Stimulated activated CD8-positive, alpha-beta memory T cell treated with anti-CD3 and anti-CD28 coated beads, Interleukin-2, amount 100 ng/mL, for 48 hours (primary cell): ENCODE measurements at places on chromosomes 5 and 9.

DNA sequence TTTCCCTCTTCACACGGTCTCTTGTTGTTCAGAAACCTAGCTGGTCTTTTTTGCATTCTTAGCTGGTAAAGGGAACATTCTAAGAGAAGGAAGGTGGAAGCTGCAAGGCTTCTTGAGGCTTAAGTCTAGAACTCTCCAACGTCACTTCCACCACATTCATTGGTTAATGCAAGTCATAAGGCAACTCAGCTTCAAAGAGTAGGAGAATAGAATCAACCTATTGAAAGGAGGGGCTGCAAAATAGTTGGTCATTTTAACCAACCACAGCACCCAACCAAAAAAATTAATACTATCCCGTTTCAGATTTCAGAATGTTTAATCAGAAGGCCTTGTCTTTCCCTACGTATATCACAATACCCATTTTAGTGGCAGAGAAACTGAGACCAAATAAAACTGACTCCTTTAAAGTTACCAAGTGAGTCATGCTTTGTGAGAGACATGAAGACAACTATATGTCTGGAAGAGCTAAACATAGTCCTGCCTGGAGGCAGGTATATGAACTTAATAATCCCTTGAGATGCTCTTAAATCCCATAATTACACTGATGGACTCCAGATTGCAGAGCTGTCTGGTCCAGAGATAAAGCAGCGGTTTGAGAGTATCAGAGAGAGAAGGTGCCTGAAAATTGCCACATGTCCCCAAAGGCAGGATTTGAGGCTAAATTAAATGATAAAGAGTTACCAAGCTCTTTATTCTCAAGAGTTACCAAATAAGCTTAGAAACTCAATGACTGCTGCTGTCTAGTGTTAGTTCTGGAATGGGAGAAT, 14.4 kb downstream of the DOCK8 start:
- DNase-seq, result no peak

DNA sequence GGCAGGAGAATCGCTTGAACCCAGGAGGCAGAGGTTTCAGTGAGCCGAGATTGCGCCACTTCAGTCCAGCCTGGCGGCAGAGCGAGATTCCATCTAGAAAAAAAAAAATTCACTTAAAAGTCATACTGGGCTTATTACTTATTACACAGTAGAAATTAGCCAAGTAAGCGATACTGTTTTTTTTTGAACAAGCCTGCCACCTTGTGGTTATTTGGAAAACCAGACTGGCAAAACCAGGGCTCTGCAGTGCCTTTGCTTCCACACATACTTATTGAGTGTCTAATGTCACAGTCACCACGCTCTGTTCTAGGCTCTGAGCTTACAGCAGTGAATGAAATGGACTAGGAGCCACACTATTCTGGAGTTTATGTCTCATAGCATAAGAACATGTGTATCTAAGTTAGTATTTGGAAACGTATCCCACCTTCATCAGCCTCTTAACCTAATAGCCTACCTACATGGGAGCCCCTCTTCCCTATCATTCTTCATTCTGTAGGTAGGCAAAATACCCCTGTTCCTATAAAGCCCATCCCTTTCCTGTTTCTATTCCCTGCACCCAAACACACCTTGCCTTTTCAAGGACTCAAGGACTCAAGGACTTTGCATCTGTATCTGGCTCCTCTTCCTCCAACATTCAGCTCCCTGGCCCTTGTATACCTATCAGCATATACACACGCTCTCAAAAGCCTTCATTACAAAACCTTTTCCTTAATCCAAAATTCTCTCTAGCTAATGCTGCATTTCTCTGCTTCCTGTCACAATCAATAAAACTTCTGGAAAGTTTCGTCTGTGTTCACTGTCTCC, 13.9 kb upstream of the BASP1 start:
- DNase-seq, result no peak

- DNase-seq, result no peak
Observed at GRCh38 chr9:90441814-90442213, 200.8 kb downstream of the DIRAS2 start.

GRCh38 chr9:82722051-82722450, 340.9 kb downstream of the RASEF start:
- no peak for DNase-seq

DNA sequence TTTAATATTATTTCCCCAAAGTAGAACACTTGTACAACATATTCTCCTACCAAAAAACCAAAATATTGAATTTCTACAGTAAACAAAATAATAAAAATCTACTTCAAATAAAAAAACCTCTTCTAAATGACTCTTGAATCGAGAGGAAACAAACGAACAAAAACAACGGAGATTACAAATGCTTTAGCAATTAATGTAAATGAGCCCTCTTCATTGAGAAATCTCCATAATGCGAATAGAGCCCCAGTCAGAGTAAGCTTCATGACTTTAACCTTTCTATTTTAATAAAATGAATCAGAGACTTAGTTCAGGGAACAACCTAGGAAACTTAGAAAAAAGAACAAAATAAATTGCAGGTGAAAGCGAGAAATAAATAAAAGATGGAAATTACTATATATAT, 129.3 kb upstream of the SEMA6A start:
- no peak for DNase-seq

- DNase-seq, result no peak
Observed at GRCh38 chr5:17249029-17249634, 31.7 kb downstream of the BASP1 start.

GRCh38 chr5:96014395-96014794, 52.7 kb upstream of the ELL2 start:
- DNase-seq, result no peak

- no peak for DNase-seq
Observed at GRCh38 chr9:124210697-124211096, 47.1 kb upstream of the NEK6 start.

DNA sequence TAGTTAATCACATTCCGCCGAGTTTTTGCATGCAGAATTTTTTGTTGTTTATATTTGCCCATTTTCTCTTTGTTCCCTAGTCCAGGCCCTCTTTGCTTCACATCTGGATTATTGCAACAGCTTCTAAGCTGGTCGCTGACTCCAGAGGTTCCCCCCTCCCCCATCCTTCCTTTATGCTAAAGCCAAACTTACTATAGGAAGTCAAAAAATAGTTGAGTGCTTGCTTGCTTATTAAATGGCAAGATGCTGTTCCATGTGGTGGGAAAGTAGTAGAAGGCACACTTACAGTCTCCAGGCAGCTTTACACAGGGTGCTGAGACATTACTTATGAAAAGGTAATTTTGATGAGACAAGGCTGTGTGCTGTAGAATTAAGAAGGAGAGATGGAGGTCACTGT, 1.3 kb downstream of the ZBTB34 start:
- DNase-seq, result no peak

DNA sequence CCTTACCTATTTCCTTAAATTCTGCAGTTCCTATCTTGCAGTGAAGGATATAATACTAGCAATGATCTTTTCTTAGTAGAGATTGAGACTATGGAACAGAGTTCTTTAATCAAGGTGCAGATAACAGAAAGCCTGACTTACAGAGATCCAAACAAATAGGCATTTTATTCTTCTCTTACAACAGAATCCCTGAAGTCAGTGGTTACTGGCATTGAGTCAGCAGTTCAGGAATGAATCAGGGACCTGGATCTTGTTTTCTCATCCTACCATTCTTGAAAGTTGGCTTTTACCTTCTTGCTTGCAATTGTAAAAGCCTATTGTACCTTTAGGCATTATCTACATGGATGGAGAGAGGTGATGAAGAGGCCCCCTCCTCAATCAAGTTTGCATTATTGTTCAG, 47.5 kb upstream of the TLE4 start:
- DNase-seq, result no peak

DNA sequence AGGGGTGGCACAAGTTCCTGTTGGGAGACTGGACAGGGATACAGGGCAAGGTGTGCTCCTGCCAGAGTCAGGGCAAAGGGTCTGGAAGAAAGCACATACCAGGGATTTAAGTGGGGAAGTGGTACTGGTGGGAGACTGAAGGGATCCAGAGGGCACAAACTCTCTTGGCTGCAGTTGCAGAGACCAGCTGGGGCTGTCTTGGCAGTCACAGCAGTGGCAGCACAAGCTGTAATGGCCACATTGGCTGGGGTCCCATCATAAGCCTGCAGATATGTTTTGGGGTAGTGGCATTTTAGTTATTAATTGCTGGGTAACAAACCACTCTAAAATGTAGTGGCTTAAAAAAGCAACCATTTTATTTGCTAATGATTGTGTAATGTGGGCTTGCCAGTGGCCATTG, 492.2 kb downstream of the ENC1 start:
- no peak for DNase-seq

DNA sequence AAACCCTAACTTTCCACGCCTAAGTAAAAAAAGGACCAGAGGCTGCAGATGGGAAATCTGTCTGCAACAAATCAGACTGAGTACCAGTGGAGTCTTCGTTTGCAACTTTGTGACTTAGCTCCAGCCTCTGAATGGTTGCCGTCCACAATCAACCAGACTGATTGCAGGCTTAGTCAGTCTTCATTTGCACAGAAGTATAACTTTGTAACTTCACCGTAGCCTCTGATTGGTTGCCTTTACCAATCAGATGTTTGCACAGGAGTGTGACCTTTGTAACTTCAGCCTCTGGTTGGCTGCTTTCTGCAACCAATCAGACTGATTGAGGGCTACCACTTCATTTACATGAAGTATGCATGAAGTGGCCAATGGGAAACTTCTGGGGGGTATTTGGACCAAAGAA, 53.7 kb downstream of the TGFBR1 start:
- DNase-seq, result no peak

DNA sequence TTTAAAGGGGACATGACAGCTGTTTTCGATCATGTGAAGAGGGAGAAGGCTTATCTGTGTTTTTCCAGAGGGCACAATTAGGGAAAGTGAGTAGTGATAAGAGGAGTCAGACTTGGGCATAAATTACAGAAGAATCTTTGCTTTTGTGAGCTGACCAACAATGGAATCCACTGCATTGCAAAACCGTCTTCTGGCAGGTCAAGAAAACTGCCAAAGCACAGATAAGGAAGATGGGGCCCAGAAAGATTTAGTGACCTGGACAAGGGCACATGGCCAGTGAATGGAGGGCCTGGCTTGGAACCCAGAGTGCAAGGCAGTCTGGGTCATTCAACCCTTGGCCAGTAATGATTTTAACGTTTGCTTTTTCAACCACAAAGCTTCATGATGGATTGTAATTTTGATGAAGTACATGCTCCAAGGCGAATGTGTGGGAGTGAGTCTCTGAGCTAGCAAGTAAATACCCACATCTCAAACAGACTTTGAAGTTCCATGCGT, 153.2 kb upstream of the MAST4 start:
- DNase-seq, result no peak

- peak; percentile 65 for DNase-seq
Observed at GRCh38 chr9:77011973-77012821, 7.3 kb upstream of the FOXB2 start.

DNA sequence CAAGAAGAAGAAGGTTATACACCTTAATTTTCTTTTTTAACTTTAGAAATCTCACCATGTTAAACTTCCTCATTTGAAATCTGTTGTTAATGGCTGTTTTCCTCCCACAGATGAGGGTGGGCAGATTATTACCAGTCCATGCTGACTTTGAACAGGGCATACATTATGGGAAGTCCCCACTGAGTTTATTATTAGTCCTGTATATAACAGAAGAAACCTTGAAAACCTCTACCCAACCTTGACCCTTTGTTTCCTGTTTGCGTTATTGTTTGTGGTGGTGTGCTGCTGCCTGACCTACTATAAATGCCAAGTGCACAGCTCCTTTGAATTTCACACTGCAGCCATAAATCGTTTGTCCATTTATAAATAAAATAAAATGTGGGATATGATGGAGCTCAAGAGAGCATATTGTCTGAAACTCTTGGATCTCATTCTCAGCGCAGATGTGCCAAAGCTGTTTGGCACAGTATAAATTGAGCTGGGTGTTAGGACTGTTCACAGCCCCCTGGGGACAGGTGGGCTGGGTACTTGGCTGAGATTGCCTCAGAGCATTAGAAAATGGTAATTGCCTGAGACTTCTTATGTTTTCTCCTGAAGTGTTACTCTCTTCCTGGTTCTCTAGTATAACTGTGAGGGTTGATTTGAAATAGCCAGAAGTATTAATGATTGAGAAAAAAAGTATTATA, 139.6 kb downstream of the SPATA31D1 start:
- DNase-seq, result no peak

- peak; percentile 47 for DNase-seq
Observed at GRCh38 chr9:111525056-111525977, at the start of gene ZNF483. TSS of gene ZNF483 (plus strand) at chr9:111525179. CDS start at chr9:111527396, 2,217 bp downstream.

- DNase-seq, result no peak
Observed at GRCh38 chr5:37005946-37006540, 129.5 kb downstream of the NIPBL start.

DNA sequence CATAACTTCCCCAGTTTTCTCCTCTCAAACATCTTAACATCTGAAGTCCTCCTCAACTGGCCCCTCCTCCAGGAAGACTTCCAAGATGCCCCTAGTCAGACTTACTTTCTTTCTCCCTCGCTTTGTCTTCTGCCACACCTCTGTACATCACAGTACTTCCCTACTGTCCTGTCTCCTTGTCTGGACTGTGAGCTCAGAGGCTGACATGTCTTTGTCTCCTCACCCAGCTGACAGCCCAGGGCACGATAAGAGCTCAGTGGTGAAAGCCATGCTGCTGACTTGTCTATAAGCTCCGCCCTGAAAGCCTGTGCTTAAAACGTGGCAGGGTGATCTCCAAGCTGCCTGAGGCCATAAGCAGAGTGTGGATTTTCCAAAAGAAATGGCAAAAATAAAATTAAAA, 33.0 kb upstream of the SLC25A51 start:
- DNase-seq, result no peak

DNA sequence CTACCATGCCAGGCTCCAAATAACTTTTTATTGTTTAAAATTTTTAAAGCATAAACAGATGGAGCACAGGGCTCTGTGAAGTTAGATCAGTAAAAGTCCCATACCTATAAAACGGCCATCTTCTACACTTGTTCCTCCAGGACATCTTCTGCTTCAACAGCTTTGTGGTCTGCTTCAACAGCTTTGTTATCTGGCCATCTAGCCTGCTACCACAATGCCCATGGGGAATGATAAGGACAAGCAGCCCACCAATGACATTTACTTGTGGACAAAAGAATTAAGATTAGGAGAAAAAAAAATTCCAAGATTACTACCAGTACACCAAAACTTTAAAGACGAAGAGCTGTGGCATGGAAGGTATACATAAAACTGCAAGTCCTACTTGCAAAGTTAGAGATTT, 2.2 kb upstream of the VPS13A start:
- no peak for DNase-seq
